ENCODE measurements at places on chromosomes 3 and 15.

GRCh38 chr15:83830381-83830780 is 176.5 kb downstream of the ADAMTSL3 start:
- no peak for DNase-seq

GRCh38 chr3:187748050-187748481 is 2.8 kb upstream of the BCL6 start:
- DNase-seq, result peak; percentile 93

- no peak for DNase-seq
These were observed 267.4 kb upstream of the GADL1 start for GRCh38 chr3:31161889-31162288.

GRCh38 chr3:148100476-148100875 is 597.2 kb upstream of the AGTR1 start:
- DNase-seq, result no peak

GRCh38 chr15:52417521-52417920 is 111.2 kb downstream of the MYO5A start:
- DNase-seq, result no peak

GRCh38 chr3:89946884-89947283 is 839.5 kb downstream of the EPHA3 start:
- DNase-seq, result no peak

- peak; percentile 87 for DNase-seq
These were observed 49.4 kb upstream of the MAGEF1 start for GRCh38 chr3:184761075-184761841.

DNA sequence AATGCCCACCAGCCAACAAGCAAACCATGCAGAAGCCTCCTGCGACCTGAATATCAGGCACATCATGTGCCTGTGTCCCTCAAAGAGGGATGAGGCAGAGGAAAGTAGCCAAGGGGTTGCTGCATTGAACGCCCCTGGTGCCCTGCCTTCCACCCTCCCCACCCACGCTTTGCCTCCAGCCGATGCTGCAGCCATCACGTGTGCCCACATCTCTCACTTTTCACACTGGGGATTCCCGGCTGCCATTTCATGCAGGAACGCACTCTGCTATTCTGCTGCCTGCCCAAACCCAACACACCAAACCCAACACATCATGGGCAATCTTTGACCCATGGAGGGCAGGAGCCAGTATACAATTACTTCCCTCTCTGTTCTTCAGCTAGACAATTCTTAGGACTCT is 462.2 kb upstream of the PROK2 start:
- no peak for DNase-seq

- no peak for DNase-seq
These were observed 30.4 kb upstream of the SEC61A1 start for GRCh38 chr3:128021768-128022372.

DNA sequence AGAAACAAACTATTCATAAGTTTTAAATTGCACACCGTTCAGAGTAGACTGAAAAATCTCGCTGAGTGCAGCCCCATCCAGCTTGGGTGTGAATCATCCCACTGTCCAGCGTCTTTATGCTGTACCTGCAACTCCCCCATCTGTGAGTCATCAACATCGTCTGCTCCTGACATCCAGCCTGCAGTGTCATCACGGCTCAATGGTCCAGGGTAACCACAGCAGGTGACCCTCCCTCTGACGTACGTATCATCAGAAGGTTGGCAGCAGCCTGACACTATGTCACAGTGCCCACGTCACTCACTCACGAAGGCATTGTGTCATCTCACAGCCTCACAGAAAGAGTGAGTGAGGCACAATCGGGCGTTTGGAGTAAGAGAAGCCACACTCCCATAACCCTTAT is 65.2 kb downstream of the TPRA1 start:
- no peak for DNase-seq

DNA sequence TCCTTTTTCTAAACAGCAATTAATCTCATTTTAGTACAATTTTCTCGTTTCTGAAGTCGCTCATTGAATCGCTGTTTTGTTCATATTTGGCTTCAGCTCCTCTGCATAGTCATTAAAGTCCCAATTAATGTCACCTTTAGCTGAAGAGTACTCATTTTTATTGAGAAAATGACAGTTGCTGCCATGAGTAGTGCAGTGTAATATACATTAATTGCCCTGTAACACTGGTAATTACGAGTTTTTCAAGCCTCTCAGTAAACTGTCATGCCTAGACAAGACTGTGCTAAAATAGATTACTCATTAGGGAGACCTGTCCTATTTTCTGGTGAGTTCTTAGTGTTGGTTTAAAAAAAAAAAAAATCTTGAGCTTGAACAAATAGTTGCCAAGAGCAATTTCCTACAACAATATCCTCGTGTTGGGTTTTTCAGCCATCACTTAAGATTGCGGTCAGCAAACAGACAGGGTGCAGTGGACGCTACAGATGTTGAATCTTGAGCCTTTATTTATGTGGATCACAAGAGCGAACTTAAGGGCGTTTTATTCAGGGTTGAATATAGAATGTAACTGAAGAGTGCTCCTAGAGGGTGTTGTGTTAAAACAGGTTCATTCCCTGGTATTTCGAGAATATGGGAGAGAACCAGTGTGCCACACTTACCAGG is 176.0 kb downstream of the CDIN1 start:
- DNase-seq, result no peak

GRCh38 chr15:34434627-34435305 is 2.8 kb downstream of the GOLGA8A start:
- no peak for DNase-seq

GRCh38 chr3:126963261-126964190 is 19.4 kb upstream of the PLXNA1 start:
- no peak for DNase-seq

DNA sequence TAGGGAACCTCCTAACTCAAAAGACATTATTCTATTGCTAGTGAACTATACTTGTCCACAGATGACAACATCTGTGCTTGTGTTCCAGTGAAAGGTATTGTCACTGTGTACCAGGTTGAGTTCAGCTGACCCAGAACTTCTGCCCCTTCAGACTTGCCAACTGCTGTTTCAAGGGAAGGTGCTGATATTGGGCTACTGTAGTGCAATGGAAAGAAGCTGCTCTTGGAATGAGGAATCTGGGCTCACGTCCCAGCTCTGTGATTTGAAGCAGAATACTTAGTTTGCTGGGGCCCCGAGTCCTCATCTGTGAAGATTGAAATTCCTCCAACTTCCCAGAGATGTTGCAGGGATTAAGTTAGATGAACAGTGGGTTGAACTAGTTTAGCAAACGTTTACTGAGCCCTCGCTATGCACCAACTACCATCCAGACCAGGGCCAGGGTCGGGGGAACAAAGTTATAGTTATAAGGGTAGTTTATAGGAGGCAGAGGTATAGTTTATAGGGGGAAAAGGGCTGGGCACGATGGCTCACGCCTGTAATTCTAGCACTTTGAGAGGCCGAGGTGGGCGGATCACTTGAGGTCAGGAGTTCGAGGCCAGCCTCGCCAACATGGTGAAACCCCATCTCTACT is 15.9 kb upstream of the UMPS start:
- no peak for DNase-seq

GRCh38 chr3:197737749-197738462 is 1.2 kb upstream of the RUBCN start:
- no peak for DNase-seq

GRCh38 chr15:77030928-77031375 is 36.0 kb downstream of the PSTPIP1 start:
- peak; percentile 18 for DNase-seq

- DNase-seq, result no peak
These were observed 657.2 kb downstream of the FHIT start for GRCh38 chr3:60594025-60594424.

GRCh38 chr3:105369500-105370371 is 3.0 kb downstream of the ALCAM start:
- peak; percentile 92 for DNase-seq

GRCh38 chr3:41363830-41364523 is 164.7 kb downstream of the CTNNB1 start:
- DNase-seq, result no peak

GRCh38 chr15:52086011-52086786 is 26.4 kb downstream of the BCL2L10 start:
- no peak for DNase-seq

DNA sequence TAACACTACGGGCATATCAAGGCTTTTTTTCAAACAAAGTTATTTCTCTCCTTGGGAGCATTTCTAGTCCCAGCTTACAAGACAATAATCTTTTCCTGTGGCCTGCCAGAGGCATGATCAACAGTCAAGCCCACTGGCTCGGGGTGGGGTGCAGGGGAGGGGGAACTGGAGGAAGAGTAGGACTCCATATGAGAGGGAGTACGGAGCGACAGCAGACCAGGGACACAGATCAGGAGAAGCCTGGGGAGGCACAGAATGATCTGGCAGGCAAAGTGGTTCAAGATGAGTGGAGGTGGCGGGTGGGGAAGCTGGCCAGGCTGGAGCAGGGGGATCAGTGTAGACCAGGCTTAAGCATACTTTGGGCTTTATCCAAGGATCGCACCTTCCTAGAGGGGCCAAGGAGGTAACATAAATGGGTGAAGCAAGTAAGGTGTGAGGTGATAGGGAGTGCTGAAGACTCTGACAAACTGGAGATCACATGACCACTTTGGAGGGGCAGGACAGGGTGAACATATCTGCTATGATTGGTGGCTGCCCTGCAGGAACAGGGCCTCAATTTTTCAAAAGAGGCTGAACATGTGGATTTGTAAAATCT is 37.4 kb downstream of the KLF15 start:
- peak; percentile 44 for DNase-seq

DNA sequence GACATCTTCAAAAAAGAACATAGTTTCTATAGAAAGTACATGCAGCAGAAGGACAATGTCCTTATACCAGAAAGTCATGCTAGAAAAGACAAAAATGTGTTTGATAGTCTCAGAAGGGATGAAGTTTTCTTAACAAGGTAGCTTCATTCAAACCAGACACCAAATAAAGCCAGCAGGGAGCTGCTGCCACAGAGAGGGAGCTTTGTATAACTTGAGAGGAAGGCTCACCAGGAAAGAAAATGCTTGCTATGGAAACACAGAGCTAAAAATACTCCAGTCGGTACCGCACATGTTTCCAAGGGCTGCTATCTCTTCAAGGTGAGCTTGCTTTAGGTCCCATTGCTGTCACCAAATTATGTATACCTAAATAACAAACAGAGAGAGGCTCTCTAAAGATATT is 1074.8 kb upstream of the ALCAM start:
- DNase-seq, result no peak

GRCh38 chr3:172550347-172550943 is 27.2 kb upstream of the TNFSF10 start:
- DNase-seq, result peak; percentile 22

GRCh38 chr3:177893331-177893730 is 642.9 kb upstream of the KCNMB2 start:
- no peak for DNase-seq

DNA sequence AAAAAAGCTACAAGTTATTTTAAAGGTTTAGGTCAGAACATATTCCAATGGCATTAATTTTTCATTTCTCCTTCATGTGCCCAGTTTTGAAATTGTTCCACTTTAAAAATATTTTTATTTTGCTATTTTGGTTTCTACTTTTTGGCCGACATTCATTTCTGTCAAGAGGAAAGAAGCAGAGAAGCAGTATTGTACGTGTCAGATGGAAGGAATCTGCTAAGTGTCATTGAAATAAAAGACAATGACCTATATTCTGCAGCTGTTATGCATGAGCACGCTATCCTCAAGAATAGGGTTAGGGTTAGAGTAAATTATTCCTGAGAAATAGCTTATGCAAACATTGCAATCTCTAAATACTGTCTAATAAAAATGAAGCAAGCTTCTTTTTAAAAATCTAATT is 941.7 kb downstream of the TUSC7 start:
- no peak for DNase-seq

DNA sequence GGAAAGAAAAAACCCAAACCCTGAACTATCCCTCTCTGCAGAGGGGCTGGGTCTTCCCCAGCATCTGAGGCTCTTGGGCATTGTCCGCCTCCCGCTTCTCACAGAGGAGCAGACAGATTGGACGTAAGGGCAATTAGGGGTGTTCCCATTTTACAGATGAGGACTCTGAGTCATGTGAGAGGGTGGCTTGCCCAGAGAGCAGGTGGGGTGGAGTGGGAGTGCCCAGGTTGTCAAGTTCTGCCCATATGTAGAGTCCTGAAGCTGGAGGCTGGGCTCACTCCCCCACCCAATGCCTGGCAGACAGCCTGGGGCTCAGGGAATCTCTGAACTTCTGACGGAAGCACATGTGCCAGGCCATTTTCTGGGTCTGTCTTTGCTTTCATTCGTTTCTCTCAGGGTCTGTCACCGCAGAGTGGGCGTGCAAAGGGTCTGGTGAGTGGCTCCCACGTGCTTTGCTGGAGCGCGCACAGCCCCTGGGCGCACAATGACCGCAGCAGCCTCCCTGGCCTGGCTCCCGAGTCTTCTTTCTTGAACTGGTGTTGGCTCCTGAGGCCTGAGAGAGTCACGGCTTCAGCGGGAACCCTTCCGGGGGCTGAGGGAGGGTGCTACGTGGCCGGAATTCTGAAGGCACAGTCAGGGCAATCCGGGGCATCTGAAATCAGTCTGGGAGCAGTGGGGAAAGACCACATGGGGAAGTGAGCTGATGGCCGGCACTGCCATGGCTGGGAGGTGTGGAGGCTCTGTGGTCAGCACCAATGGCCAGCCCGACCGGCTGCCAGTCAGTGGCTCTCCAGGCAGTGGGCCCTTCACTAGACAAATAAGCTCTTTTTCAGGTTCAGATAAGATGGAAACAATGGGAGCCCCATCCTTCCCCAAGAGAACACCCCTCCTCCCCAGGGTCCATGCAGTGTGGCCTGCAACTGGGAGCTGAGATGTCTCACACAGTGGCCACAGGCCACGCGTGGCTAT is 1.1 kb upstream of the TRPM1 start:
- no peak for DNase-seq

- no peak for DNase-seq
These were observed 161.4 kb downstream of the GMNC start for GRCh38 chr3:190701096-190701532.

DNA sequence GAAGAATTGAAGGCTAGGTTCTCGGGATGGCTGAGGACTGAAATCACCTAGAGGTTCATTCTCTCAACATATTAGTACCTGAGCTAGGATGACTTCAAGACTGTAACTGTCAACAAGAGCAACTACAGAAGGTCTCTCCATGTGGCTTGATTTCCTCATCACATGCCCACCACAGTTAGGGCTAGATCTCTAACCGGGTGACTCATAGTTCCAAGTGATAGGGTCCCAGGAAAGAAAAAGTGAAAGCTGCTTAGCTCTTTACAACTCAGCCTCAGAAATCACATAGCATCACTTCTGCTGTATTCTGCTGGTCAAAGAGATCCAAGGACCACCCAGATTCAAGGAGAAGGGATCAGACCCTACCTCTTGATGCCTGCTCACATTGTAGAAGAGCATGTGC is 165.4 kb upstream of the AGTR1 start:
- no peak for DNase-seq
